ENCODE measurements at places on chromosomes 7 and 10.

DNA sequence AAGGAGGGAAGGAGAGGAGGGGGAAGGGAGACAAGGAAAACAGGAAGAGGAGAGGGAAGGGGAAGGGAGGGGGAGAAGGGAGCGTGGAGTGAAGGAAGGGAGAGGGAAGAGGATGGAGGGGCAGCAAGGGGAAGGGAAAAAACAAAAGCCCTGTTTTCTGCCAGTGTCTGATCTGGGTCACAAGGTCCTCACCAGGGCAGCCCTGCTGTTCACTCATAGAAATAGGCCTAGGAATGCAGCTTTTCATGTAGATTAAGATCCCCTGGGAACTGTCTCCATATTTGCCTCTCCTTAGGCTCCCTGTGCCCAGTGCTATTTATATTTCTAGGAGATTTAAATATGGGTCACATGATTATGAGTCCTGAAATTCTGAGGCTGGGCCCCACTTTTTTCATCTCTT is 790.7 kb downstream of the TNS3 start:
- no peak for DNase-seq

- no peak for DNase-seq
Measured at GRCh38 chr7:6705959-6706665, 635 bp downstream of the ZNF12 start.

DNA sequence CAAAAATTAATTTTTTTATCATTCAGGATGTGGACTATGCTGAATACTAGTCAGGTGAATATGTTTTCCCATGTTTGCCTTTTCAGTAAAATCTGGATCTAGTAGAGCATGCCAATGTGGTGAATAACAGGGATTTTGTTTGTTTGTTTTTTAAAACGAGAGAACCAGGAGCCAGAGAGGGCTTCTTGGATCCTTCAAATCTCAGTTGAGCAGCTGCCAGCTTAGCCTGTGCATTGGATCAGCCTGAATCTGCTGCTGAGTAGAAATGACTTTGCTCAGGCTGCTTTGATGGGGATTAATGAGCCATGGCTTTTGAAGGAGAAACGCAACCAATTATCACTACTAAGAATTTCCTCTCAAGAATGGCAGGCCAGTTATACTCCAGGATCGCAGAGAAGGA is 493.8 kb downstream of the ARL4A start:
- DNase-seq, result peak; percentile 5

- no peak for DNase-seq
Measured at GRCh38 chr10:131245475-131246059, 66.0 kb downstream of the TCERG1L start.

- no peak for DNase-seq
Measured at GRCh38 chr10:52720018-52720417, 52.6 kb downstream of the MBL2 start.

GRCh38 chr7:1231214-1232102 is 1.2 kb upstream of the UNCX start:
- no peak for DNase-seq

DNA sequence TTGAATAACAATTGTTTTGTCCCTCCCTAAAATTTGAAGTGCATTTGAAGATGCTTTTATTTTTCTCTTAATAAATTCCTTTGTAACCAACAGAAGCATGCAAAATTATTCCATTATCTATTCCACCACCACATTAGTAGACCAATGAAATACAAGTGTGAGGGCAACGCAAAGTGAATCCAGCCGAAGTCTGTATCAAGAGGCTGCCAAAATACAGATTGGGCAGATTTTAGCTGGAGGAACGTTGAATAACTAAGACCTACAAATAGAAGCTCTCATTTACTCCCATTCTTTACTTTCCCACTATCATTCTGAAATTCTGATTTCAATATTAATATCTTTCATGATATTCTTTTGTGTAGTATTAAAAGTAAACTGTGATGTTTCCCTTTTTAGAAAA is 233.7 kb downstream of the BMPER start:
- no peak for DNase-seq

DNA sequence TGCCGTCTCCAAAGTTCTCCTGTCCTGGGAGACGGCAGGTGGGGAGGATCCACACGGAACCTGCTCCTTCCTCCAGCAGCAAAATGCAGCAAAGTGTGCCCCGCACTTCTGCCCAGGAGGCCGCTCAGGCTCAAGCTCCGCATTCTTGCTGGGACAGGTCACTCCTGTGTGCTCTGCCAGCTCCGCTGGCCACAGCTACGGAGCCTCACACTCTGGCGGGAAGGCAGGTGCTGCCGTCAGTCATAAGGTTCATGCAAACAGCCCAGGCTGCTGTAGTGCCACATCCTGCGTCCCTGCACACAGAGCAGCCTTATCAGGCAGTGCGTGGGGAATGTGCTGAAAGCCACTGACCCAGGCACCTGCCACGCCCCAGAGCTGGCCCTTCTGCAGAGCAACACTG is 22.4 kb downstream of the ADGRA1 start:
- DNase-seq, result no peak

DNA sequence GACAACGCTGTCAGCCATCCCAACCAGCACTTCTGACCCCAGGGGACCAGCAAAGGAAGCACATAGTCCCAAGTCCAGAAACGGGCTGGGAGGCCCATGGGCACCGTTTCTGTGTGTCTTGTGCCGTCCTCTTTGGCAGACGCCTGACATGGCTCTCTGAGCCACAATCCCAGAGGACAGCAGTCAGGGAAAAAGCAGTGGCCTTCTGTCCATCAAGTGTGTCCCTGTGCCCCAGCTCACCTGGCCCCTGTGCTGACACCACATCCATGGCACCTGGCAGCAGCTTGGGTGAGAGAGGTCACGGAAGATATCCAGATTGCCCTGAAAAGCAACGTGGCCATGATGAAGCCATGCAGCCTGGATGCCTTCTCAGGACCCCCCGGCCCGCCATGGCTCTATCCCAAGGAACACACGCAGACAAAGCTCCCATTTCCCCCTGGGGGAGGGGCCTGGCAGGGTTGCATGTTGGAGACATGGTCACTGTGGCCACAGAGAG is 38.1 kb upstream of the ANTXRL start:
- DNase-seq, result no peak

- no peak for DNase-seq
Measured at GRCh38 chr7:26381476-26382353, 90.1 kb downstream of the SNX10 start.

GRCh38 chr7:33667196-33667595 is 238.1 kb upstream of the BMPER start:
- DNase-seq, result no peak

DNA sequence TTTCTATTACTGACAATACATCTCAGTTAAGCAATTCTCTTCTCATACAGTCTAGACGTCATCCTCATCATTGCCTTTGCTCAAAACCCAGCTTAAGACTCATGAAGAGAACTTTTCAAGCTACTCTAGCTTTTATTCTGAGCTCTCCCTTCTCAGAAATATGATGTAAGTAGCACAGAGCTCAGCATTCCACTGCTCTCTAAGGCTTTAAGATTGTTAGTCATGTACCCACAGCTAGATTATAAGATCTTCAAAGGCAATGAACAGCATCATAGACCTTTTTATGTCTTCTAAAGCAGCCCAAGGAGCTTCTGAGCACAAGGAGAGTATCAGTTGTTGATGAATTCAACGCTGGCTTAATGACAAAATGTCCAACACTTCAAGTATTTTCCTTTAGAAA is 119.3 kb downstream of the NRP1 start:
- DNase-seq, result no peak

DNA sequence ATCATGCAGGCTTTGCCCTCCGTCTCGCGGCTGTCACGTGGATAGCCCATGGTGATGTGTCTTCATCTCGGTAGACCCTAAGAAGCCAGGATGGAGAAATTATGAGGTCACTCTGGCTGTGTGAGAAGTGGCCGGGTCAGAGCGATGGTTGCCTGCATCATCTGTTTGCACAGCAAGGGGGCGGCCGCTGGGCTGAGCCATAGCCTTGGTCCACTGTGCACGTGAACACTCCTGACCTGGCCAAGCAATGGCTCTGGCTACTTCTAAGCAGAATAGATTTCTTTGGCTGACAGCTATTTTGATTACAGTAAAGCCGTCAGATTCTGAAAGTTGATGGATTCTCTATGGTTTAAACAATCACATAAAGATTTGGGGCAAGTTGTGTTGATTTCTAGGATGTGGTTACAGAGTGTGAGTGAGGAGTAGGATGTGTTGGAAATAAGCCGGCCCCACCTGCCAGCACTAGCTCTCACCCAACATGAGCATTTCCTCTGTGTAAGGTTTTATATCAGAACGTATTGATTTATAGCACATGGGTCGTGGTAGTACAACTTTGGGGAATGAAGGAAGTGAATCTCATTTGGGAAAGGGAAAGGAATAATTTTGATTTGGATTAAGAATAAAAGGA is 214.4 kb upstream of the GPR26 start:
- no peak for DNase-seq

DNA sequence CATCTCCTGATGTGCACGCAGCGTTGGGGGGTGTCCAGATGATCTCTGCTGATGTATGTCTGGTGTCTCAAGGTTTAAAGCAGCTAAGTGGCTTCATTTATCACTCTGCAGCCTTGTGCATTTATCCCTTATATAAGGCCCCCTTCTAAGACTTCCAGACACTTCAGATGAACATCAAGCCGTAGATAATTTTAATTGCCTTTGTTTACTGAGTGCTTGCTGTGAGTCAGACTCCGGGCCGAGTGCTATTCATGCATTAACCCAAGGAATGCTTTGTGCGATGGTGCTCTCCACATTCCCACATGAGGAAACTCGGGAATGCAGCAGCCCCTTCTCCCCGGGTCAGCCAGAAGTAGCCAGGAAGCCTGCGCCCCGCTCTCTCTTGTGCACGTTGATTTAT is 328.6 kb upstream of the COBL start:
- DNase-seq, result no peak
